ENCODE measurements at places on chromosomes 2 and 18. TPM values are rescaled to one million over a fixed set of nuclear protein-coding genes. Genes with fewer than 3 reads are reported as not detected.
A peak's percentile ranks its signal among the peaks of the same experiment; 100 is the strongest.

Gene TMEM247
- not detected for total RNA-seq

DNA sequence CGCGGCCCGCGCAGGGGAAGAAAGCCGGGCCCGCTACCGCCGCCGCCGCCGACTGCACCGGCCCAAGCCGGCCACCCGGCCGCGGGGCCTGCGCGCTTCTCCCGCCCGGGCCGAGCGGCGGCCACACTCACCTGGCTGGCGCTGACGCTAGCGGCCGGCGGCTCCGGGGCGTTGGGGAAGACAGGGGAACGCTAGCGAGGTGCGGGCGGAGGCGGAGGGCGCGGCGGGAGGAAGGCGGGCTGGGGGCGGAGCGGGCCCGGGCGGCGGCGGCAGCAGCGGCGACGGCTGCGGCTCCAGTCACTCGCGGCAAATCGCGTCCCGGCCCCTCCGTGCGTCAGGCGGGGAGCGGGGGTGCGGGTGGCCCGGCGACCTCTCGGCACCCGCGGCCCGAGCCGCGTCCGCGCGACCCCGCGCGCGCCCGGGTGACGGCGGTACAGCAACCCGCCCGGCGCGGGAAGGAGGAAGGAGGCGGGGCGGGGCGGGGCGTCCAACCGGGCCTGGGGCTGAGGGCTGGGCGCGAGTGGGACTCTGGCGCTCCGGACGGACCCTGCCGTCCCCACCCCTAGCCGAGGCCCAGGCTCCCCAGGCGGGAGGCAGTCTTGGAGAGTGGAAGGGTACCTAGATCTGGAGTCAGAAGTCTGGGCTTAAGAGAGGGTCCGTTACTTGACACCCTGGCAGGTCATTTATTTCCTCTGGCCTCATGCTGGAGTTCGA, at the start of gene SESTD1:
Gene SESTD1 (minus strand): TSS at position 465 of the 714 bp plus-strand sequence. CDS start 72,991 bp downstream, outside the sequence.
- DNase-seq = peak; percentile 62

- no peak for DNase-seq
These were observed 311.2 kb downstream of the LPIN1 start for GRCh38 chr2:12057436-12058166.

DNA sequence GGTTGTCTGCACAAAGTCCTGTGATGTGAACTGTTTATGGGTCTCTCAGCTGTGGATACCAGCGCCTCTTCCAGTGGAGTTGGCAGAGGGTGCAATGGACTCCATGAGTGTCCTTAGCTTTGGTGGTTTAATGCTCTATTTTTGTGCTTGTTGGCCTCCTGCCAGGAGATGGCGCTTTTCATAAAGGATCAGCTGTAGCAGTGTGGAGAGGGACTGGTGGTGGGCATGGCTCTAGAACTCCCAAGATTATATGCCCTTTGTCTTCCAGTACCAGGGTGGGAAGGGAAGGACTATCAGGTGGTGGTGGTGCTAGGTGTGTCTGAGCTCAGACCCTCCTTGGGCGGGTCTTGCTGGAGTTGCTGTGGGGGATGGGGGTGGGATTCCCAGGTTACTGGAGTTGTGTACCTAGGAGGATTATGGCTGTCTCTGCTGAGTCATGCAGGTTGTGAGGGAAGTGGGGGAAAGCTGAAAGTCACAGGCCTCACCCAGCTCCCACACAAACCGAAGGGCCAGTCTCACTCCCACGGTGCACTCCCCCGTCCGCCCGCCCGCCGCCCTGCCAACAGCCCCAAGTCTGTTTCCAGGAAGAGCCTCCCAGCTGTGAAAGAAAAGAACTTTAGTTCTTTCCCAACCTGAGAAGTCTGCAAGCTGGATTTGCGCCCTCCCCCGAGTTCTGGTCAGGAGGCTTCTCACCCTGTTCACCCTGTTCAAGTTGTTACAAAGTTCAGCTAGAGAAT, 108.1 kb downstream of the MARCO start:
- DNase-seq = no peak

DNA sequence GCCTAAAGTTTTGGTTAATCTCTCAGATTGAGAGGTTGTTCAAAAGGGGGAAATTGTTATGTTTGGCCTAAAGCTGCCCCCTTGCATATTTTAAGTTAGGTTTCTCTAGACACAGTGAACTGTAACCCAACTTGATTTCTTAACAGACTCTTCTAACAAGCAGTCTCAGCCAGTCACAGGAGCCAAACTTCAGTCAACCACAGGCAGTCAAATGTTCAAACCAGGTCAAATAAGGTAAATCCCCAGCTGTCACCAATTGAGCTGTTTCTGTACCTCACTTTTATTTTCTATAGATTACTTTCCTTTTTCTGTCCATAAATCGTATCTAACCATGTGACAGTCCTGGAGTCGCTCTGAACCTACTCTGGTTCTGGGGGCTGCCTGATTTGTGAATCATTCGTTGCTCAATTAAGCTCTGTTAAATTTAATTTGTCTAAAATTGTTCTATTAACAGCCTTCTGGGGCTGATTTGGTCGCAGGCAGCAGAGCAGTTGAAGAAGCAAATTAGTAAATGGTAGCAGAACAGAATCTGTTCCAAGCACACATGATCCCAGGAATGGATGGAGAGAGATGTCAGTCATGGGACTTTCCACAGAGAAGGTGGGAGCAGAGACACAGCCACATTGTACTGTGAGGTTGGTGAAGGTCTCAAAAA, 16.4 kb upstream of the NFU1 start:
- no peak for DNase-seq

Measured in ovary (tissue), 10 donors.